ENCODE measurements at places on chromosomes 6 and 20. TPM values are rescaled to one million over a fixed set of nuclear protein-coding genes. Genes with fewer than 3 reads are reported as not detected.
A peak's percentile ranks its signal among the peaks of the same experiment; 100 is the strongest.

DNA sequence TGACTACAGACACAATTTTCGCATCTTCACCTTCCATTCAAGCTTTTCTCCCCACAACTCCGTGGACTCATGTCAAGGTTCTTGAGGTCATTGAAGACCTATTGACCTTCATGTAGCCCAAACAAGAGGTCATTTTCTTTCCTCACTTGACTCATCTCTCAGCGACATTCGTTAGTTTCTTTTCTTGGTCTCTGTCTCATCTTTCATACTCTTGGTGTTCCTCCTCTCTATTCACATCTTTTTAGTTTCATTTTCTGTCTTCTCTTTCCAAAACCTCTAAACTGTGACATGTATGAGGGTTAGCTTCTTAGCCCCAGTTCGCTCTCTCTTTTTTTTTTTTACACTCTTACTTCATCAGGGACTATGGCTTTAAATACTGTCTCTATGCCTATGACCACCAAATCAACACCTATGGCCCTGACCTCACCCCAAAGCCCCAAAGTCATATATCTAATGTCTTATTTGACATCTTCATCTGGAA lies 128.6 kb upstream of the BACH2 start:
- DNase-seq = no peak

- no peak for DNase-seq
Observed at GRCh38 chr6:88989215-88989614, 25.8 kb upstream of the RNGTT start.

DNA sequence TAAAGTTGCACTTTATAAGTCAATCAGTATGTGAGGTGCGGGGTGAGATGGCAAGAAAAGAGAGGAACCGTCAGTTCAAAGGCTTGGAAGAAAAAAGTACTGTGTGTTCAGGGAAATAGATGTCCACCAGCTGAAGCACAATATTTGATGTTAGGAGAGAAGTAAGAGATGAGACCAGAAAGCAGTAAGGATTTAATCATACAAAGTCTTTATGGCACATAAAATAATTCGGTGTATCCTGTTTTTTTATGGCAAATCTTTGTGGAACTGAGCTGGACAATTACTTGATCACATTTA lies 197.2 kb downstream of the FAXC start:
- DNase-seq = no peak

DNA sequence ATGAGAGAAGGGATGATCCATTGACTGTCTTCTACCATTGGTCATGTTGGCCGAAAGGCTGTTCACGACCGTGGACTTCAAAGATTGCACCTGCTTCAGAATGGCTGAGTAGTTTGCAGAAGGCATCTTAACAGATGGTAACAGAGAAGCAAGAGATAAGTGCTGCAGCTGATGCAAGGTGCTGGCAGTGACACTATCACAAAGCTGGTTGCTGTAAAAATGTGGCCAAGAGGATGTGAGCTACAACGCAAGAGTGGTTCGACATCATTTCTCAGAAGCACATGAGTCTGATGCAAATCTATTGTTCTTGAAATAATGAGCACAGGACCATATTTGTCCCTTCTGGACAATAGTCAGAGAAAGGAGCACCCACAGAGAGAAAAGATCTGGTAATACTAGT lies 27.0 kb upstream of the ANKEF1 start:
- DNase-seq = no peak

GRCh38 chr6:138638604-138639003 lies 135.0 kb upstream of the CCDC28A start:
- no peak for DNase-seq

GRCh38 chr20:9985773-9986172 lies 49.0 kb upstream of the ANKEF1 start:
- DNase-seq = no peak

DNA sequence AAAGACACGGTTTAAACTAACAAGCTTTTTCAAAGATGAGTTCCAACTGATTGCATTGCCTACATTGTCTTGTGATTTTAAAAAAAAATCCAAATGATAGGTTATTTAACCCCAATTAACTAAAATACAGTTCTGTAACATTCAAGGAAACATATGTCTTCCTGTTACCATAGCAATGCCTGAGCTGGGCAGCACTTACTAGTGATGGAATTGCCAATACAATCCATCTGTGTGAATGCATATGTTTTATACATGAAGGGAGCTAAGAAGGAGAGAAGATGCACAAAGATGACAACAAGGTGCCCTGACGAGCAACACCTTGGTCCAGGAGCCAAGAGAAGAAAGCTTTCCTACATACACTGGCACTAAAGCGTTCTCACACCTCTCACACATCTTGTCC lies 68.7 kb downstream of the POPDC3 start:
- no peak for DNase-seq

DNA sequence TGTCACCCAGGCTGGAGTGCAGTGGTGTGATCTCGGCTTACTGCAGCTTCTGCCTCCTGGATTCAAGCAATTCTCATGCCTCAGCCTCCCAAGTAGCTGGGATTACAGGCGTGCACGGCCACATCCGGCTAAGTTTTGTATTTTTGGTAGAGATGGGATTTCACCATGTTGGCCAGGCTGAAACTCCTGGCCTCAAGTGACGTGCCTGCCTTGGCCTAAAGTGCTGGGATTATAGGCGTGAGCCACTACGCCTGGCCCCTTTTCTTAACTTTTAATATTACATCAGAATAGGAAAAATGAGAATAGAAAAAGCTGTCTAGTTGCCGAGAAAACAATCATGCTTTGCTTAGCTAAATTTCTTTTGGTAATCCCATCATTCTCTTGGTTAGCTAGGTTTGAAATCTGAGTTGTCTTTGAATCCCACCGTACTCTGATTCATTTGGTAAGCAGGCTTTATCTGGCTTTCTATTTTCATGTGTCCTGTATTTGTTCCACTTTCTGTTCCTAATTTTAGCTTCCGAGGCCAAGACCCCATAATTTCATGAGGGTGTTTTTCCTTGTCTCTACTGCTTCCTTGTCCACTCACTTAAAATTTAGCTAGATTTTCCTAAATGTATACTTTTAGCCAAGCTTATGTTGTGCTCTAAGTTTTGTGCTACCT lies 83.5 kb downstream of the NCOA3 start:
- DNase-seq = no peak

GRCh38 chr20:53658973-53659372 lies 65.3 kb upstream of the ZNF217 start:
- no peak for DNase-seq

GRCh38 chr6:31610968-31611367 lies 4.1 kb upstream of the AIF1 start:
- no peak for DNase-seq

DNA sequence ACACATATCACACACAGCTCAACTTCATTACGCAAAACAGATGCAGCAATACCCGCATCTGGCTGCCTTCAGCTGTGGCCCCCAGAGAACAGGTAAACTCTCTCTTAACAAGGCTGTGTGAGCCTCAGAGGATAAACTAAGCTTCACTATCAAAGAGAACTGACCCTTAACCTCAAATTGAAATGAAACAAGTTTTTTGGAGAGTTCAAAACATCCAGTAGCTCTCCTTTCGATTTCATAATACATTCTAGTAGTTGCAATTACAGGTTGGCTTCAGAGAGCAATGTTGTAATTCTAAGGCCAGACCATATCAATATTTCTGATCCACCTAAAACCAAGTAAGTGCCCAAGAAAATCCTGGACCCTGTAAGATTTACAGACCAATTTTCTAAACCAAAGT lies 113.5 kb downstream of the FAXC start:
- DNase-seq = no peak

GRCh38 chr20:51608061-51608460 lies 65.5 kb upstream of the NFATC2 start:
- DNase-seq = no peak

- peak; percentile 52 for DNase-seq
Observed at GRCh38 chr6:52233975-52234823, 10.1 kb downstream of the IL17F start.

DNA sequence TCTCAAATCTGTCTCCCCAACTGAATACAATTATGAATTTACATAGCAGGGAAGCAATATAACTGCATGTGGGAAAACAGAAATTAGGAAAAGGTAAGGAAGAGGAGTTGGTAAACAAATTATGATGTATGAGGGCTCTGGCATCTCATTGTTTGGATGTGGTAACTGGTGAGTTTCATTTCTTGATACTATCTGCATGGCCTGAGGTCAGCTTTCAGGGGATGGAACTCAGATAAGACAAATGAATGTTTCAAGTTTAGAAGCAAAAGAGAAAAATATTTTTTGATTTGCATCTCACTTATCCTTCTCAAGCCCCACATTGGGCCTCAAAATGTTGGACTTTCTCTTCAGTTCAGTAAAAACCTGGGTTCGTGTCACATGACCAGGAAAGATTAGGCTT lies 302.2 kb upstream of the GJE1 start:
- no peak for DNase-seq

MYCT1 gene
- total RNA-seq = 2.3 TPM

AMD1 gene
- total RNA-seq = 11.5 TPM

NR2E1 gene
- total RNA-seq = not detected

TAGAP gene
- total RNA-seq = 0.68 TPM
